Colonic mucosa (tissue), 4 donors: ENCODE measurements at places on chromosomes 5 and 9. TPM values are rescaled to one million over a fixed set of nuclear protein-coding genes. Genes with fewer than 3 reads are reported as not detected.

GRCh38 chr9:4861736-4862451, 69.2 kb downstream of the RCL1 start:
- no peaks in the 10 kb centered on the region for H3K4me1 ChIP-seq
- no peak overlapping the region for H3K4me3 ChIP-seq
- DNase-seq = no peak
- H3K27me3 ChIP-seq = no peaks in the 10 kb centered on the region
- no peak overlapping the region for H3K27ac ChIP-seq

DNA sequence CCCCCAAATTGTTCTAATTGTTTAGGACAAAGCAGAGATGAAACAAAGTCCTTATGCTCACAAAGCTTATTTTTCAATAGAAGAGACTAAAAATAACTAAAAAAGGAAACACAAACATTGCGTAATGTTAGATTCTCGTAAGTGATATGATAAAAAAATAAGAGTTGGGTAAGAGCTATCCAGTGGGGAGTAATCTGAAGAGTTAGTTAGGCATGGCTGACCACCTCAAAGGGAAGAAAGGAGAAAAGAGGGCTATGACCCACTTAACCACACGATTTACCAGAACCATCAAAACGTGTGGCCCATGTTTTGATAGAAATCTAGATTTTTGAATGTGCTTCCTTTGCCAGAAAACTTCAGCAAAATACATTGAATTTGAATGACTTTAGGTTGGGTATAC, 1296.8 kb upstream of the NUDT12 start:
- H3K4me3 ChIP-seq = no peak overlapping the region
- H3K36me3 ChIP-seq = no peaks in the 10 kb centered on the region
- no peaks in the 10 kb centered on the region for H3K27me3 ChIP-seq
- no peak for DNase-seq
- H3K4me1 ChIP-seq = no peaks in the 10 kb centered on the region

DNA sequence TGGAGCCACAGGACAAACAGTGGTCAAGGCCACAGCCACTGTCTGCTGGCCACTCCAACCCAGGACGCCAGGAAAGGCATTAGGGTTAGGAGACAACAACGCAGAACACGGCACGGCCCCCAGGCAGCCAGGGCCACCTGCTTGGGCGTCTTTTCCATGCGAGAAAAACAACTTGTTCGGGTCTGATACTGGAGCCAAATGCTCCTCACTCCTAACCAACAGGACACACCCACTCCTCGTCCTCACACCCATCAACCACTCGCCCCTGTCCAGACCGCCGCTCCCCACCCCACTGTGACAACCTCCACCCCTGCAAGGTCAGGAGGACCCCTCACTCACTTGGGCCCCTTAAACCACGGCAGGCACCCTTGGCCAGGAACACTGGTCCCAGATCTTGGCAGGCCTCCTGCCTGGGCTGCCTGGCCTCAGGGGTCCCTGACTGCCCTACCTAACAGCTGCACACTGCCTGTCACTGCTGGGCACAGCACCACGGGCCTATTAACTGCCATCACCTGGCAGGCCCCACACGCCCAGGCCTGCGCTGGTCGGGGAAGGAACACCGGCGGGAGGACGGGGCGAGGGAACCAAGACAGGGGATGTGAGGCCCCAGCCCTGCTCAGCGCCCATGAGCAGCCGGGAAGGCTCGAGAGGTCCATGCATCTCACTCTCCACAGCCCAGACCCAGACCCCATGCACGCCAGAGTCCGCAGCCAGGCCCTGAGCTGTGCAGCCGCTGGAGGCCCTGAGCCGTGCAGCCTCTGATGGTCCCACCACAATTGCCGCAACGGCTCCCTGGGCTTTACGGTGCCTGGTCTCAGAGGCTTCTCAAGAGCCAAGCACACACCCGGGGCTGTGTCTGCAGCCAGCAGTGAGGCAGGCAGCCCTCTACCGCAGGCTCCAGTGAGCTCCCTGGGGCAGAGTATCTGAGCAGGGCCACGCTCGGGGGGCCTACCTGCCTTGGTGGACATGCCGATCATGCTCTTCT, 13.8 kb downstream of the CLPTM1L start:
- H3K36me3 ChIP-seq = peaks cover 7% of the 10 kb centered on the region
- no peaks in the 10 kb centered on the region for H3K27me3 ChIP-seq
- H3K4me1 ChIP-seq = no peaks in the 10 kb centered on the region

GRCh38 chr9:27495480-27496134, 28.5 kb upstream of the IFNK start:
- no peak for DNase-seq
- H3K4me3 ChIP-seq = no peak overlapping the region
- H3K27me3 ChIP-seq = no peaks in the 10 kb centered on the region
- no peaks in the 10 kb centered on the region for H3K36me3 ChIP-seq

SLC46A2 gene
- total RNA-seq = not detected

DNA sequence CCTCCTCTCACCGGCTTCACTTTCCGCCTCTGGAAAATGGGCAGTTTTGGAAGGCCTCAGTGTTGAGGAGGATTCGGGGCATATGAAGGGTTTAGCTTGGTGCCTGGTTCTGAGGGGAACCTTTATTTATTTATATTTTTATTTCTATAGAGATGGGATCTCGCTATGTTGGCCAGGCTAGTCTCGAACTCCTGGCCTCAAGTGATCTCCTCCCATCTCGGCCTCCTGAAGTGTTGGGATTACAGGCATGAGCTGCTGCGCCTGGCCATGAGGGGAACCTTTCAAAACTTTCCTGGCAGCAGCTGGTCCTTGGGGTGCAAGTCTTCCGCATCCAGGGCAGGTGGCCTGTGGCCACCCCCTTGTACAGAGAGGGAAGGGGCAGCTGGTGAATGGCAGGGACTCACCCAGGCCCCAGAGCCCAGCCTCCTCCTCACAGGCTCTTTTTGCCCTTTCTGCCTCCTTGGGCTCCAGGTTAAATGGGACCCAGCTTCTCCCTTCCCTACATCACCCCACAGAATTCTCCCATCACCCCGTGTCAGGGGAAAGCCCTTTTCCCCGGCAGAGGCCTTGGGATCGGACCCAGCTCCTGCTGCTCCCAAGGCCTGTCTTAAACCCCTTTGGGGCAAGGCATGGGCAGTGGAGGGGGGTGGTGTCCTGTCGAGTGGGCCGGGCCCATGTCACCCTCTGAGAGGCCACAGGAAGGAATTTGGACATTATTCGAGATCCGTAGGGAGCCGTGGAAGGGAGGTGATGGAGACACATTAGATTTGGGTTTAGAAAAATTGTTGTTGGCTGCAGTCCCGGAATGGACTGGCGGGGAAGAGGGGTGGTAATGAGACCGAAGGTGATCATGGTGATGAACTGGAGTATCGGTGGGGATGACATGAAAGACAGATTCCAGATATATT, 5.9 kb downstream of the NCS1 start:
- no peaks in the 10 kb centered on the region for H3K36me3 ChIP-seq
- H3K4me3 ChIP-seq = no peak overlapping the region
- peaks cover under 1% of the 10 kb centered on the region for H3K27me3 ChIP-seq

LCNL1 gene
- not detected for total RNA-seq

GRCh38 chr5:170545313-170545712, 41.5 kb downstream of the KCNIP1 start:
- no peak overlapping the region for H3K27ac ChIP-seq
- no peak for DNase-seq
- H3K27me3 ChIP-seq = no peaks in the 10 kb centered on the region
- H3K4me3 ChIP-seq = no peak overlapping the region
- no peaks in the 10 kb centered on the region for H3K36me3 ChIP-seq
- H3K4me1 ChIP-seq = no peaks in the 10 kb centered on the region
